Activated naive CD8-positive, alpha-beta T cell treated with anti-CD3 and anti-CD28 coated beads, Interleukin-2, amount 10 ng/mL, durations not matched to agents 7 days and 5 days (primary cell): ENCODE measurements at places on chromosomes 7 and 10. TPM values are rescaled to one million over a fixed set of nuclear protein-coding genes. Genes with fewer than 3 reads are reported as not detected.

DNA sequence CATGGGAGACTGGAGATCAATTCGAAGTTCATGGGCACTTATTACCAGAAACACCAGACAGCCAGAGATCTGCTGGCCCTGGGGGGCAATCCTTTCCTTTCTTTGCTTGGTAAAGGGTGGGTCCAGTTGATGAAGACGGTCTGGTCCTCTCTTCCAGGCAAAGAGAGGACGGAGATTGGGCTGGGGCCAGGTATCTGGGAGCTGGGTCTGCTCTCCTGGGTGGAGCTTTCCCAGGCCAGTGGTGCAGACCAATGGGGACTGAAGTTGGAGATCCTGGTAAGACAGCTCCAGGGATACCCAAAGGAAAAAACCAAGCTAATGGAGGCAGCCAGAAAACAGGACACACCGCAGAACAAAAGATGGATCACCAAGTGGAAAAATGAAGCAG, 18.3 kb downstream of the NOD1 start:
- H3K4me3 ChIP-seq = no peak overlapping the region
- no peak for DNase-seq
- peaks cover 14% of the 10 kb centered on the region for H3K36me3 ChIP-seq
- H3K27ac ChIP-seq = no peak overlapping the region
- H3K27me3 ChIP-seq = no peaks in the 10 kb centered on the region

DNA sequence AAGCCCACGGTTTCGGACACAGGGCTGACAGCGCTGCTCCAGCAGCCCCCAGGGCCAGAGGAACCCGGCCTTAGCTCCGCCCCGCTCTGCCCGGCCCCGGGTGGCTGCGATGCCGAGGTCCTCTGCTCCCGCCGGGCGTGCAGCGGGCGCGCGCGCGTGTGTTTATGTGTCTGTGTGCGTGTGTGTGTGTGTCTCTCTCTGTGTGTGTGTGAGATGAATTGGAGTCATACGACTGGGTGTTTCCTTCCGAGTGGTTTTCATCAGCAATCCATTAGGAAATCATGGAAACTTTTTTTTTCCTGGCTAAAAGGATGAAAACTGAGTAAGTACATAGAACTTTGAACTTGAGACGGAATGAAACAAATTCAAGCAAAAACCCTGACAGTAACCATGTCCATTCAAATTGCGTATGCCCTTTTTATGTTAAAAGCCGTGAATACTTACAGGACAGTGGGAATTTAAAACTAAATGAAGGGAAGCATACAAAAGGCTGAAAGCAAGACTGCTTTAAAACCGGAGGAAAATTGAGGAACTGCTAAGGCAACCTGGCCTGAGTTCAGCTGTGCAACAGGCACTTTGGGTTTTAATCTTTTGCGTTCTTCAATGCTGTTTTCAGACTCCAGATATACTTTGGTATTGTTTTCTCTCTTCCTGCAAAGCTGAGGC, at the start of gene CPED1:
Gene CPED1, plus strand, starts transcription at position 121 of the 666 bp plus-strand sequence. CDS start 911 bp downstream, outside the sequence.
- peak; percentile 61 for DNase-seq
- peak within 1 kb of the TSS; percentile 81 for H3K4me3 ChIP-seq
- no peak within 1 kb of the TSS for H3K27ac ChIP-seq
- H3K27me3 ChIP-seq = peaks cover 40% of the 10 kb centered on the region
- no peaks in the 10 kb centered on the region for H3K36me3 ChIP-seq

ARMH3 gene
- 30.5 TPM for total RNA-seq

MOGAT3 gene
- not detected for total RNA-seq

TSPAN12 gene
- total RNA-seq = not detected
